Activated T-helper 2 cell treated with anti-CD3 and anti-CD28 coated beads, Interferon-gamma antibody, Interleukin-2, Interleukin-4, amounts not matched to agents 10 μg/mL and 5 μg/mL and 100 μg/mL, durations not matched to agents 14 hours and 24 hours and 36 hours (primary cell): ENCODE measurements at places on chromosomes 2 and 18.

GRCh38 chr2:186349508-186349907 is 136.6 kb upstream of the ZC3H15 start:
- no peak for DNase-seq

- DNase-seq = no peak
Measured at GRCh38 chr2:27569398-27569797, 13.4 kb upstream of the ZNF512 start.

GRCh38 chr18:24246143-24246542 is 107.3 kb downstream of the CABYR start:
- no peak for DNase-seq

DNA sequence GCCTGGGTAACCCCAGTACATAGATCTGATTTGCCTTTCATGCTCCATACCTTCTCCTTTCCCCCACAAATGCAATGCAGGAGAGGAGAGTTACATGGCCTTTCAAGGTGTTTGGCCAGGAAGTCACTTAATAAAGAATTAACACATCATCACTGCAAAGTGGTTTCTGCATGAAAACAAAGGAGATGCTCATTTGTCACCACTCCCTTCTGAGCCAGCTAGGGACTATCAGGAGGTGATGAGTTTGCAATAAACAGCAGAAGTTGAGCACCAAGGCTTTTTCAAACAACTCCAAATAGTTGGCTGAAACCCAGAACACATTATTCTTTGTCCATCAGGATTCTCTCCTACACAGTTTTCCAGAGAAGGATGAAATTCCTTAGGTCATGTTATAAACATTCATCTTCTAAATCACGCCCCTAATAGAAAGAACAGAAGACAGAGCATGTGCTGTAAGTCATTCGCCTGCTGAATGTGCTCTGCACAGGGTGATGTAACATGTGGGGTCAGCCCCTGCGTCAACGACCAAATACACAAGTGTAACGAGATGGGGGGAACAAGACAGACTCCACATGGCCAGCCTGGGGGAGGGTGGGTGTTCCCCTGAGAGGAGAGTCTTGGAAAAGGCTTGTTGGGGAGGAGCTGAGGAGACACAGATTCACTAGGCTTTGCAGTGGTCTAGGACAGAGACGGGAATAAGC is 87.3 kb upstream of the RMDN2 start:
- DNase-seq = no peak

GRCh38 chr18:35203067-35203466 is 37.8 kb upstream of the ZNF397 start:
- no peak for DNase-seq

GRCh38 chr2:218782528-218782844 is 539 bp downstream of the CYP27A1 start:
- no peak for DNase-seq

GRCh38 chr18:13910986-13911385 is 4.3 kb downstream of the MC2R start:
- DNase-seq = no peak
